Cerebellum (tissue), 4 donors: ENCODE measurements at places on chromosomes 11 and 22.
A peak's percentile ranks its signal among the peaks of the same experiment; 100 is the strongest.

GRCh38 chr11:43923406-43924111 is 18.9 kb upstream of the C11orf96 start:
- peak; percentile 63 for DNase-seq

DNA sequence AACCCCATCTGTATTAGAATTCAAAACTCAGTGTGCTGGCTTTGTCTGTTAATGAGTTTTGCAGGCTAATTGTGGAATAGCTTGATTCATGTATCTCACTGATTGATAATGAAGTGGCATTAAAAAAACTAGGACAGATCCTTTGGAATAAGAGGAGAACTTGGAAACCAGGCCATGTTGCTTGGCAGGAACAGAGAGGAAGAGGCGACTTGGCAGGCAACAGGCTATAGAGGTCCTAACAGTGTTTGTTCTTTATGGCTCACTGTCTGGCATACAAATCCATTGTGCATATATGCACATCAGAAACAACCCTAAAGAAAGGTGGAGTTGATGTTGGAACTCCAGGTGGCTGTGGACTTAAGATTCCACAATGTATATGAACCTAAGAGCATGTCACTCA is 17.4 kb upstream of the OR9I1 start:
- DNase-seq, result no peak

GRCh38 chr11:75350743-75351540 is 519 bp downstream of the ARRB1 start:
- peak; percentile 64 for DNase-seq

DNA sequence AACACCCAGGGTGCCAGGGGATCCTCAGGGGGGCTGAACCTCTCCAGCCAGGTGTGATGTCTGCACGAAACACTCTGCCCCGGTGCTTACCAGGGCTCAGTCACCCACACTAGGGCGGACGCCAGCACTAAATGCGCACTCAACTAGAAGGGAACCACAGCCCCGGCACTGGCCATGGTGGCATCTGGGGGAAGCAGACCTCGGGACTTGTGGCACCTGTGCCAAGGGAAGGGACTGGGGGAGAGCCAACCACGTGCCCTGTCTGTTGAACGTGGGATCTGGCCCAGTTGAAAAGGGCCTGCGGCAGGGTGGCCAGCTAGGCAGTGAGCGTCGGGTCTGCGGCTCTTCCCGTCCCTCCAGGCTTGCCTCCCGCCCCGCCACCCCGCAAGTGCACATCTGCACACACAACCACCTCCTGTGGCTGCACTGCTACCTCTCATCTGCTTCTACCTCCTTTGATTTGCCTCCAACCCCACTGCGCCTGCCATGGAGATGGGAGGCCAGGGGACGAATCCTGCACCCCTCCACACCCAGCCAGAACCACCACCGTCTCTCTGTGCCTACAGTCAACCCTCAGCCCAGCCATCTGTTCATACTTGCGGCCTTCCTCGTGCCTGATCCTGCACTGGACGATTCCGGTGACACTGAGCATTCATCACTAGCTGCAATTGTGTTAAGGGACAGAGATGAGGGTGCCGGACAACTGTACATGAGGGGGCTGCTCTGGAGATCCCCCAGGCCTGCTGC is 15.0 kb upstream of the MOB2 start:
- peak; percentile 65 for DNase-seq

- no peak for DNase-seq
These were observed 460.5 kb downstream of the LRRC4C start for GRCh38 chr11:40998920-40999319.

DNA sequence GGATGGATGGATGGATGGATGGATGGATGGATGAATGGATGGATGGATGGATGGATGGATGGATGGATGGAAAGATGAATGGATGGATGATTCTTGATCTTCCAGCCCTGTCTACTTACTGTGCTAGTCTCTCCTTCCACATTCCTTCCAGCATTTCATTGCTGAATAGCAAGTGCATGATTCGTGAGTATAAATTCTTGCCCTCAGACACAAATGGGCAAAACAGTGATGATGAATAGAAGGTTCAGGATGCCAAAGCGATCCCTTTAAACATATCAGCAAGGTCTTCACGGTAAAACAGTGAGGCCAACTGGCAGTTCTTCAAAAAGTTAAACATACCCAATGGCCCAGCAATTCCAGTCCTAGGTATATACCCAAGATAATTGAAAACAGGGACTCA is 400.2 kb downstream of the MN1 start:
- DNase-seq, result no peak

DNA sequence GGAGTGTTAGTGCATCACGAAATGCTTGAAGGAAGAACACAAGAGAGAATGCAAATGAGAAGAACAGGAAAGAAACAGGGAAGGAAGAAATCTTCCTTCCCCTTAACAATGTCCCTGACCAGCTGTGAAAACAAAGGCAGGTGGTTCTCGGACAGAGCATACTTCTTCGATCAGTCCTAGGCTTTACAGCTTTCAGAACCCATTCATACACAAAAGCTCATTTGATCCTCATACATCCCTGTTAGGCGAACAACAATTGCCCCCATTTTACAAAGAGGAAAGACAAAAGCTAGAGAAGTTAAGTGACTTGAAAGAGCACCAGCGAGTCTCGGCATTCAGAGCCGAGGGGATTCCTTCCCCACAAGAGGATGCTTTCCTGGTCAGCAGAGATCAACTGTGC is 57.2 kb upstream of the LRRC55 start:
- DNase-seq, result no peak

GRCh38 chr11:87803748-87804147 is 371.5 kb downstream of the RAB38 start:
- no peak for DNase-seq

DNA sequence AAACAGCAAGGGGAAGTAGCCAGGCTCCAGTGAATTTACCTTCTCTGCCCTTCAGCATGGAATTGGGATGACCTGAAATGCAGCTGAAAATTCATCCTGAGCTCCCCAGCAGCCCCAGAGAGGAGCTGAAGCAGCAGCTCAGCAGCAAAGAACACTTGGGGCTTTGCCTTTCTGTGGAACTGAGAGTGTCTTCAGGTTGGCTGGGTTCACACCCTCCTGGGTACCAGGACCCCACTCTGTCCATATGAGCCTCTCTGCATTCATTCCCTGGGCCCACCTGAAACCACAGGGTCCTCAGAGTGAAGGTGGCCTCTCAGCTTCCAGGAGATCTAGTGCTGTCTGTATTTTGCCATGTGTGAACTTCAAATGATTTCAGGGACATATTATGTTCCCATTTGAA is 429.2 kb downstream of the MN1 start:
- DNase-seq, result no peak

- DNase-seq, result no peak
These were observed 12.1 kb upstream of the XBP1 start for GRCh38 chr22:28812516-28812915.

DNA sequence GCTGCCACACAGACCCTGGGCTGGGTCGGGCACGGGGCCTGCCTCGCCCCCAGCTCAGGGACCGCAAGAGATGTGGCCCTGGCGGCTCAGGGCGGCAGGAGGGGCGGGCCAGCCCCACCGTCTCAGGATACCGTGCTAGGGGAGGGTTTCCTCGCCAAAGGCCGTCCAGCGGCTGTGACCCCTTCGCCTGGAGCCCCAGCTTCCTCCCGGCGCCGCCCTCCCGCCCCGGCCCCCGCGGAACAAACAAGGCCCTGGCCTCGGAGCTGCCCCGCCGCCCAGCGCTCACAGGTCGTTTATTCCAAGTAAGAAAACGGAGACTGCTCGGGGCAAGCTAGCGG is 543 bp upstream of the AP2A2 start:
- no peak for DNase-seq

DNA sequence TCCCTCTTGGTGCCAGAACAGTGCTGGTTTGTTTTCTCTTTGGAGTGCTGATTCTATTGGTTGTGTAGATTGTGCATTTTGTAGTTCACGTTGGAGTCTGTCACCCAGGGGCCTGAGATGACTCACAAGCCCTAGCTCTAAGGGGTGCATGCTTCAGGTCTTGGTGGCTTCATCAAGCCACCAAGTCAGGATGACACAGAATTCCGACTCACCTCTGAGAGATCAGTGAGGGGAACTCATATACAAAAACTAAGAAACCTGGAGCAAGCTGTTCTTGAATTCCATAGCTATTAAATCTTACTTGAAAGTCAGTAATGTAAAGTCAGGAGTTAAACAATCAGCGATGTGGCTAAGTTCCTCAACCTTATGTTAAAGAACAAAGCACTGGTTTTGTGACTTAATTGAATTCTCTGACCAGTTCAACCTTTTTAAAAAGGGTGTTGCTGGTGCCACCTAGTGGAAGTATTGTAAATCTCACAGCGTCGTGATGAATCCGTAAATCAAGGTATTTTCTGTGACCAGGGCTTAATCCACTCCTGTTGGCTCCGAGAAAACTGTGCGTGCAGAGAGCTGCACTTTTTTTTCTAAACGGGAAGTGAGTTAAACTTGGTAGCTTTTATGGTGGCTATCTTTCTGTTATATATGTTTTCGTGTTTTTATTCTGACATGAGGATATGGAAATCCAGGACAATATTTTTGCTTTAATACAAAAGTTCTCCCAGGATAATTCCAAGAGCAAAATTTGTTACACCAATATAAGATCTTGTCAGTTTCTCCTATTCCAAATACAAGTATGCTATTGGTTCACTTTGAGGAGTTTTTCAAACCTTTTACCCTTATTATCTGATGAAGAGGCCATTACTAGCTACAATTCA is 14.6 kb downstream of the MMP13 start:
- peak; percentile 2 for DNase-seq

GRCh38 chr11:79269611-79270307 is 171.1 kb downstream of the TENM4 start:
- DNase-seq, result no peak

- DNase-seq, result no peak
These were observed 423.4 kb downstream of the GUCY1A2 start for GRCh38 chr11:106594751-106595351.
